NT2/D1 (cell line): ENCODE measurements at places on chromosomes 4 and X.

DNA sequence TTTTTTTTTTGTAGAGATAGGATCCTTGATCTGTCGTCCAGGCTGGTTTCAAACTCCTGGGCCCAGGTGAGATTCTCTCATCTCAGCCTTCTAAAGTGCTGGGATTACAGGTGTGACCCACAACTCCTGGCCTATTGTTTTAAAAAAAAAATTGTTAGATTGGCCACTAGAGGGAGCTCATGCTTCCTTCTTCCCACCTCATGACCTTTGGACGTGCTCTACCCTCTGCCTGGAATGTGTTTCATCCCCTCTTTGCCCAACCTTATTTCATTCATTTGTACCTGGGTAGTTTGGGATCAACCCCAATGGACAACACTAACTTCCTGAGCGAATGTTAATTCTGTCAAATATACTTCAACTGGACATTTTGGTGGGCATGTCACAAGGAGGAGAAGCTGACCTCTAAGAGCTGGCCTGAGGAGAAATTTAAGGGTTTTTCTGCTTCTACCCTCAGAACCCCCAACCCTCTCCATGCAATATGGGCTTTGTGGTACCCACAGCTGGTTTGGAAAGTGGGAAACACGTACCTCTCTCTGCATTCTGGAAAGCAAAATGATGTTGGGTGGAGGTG is 6.4 kb downstream of the PPEF2 start:
- DNase-seq = peak; percentile 30

- DNase-seq = no peak
Observed at GRCh38 chrX:19906293-19906692, 18.9 kb upstream of the SH3KBP1 start.

- DNase-seq = no peak
Observed at GRCh38 chr4:41644915-41645295, 103.6 kb downstream of the PHOX2B start.

DNA sequence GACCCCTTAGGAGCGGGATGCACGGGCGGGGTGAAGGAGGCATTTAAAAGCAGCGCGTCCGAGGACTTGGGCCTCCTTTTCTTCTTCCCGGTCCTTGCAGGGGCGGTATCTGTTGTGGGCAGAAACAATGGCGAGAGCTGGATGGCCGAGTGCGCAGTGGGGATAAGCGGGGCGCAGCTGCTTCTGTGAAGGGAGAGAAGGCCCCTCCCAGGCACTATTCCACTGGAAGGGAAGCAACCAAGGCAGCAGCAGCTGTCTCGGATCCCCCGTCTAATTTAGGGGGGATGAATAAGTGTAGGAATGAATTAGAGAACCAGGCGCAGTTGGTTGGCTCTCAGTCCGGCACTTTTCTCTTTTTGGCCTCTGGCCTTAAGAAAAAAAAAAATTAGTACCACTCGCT is 995 bp downstream of the SMARCA5 start:
- no peak for DNase-seq

DNA sequence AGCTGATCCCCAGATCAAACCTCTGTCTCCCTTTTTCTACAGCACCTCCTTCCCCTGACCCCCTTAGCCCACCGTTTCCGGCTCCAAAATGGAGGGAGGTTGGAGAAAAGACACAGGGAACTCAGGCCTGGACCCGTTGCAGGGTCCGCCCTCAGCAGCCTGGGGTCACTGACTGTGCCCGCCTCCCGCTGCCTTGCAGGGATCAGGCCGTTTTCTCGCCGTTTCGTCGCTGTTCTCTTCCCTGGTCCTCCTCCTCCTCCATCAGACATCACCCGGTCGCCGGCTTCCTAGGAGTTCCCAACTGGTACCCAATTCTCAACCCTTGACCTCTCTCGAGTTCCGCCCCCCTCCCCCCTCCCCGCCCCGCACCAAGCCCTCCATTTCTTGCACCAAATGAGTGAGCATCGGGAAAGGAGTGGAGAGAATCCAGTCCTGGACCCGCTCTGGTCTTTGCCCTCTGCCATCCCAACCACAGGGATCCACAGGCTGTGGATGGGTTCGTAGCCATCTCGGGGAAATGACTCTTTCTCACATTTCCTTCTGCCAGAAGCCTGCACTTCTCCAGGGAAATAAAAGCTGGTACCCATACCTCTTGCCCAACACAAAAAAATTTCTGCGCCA is 493 bp downstream of the TCEAL5 start:
- DNase-seq = no peak

GRCh38 chrX:86039625-86040568 is 7.5 kb downstream of the CHM start:
- DNase-seq = no peak

- no peak for DNase-seq
Observed at GRCh38 chr4:181085557-181085956, 1157.6 kb upstream of the TENM3 start.

GRCh38 chr4:985123-985830 is 1.6 kb upstream of the IDUA start:
- no peak for DNase-seq

DNA sequence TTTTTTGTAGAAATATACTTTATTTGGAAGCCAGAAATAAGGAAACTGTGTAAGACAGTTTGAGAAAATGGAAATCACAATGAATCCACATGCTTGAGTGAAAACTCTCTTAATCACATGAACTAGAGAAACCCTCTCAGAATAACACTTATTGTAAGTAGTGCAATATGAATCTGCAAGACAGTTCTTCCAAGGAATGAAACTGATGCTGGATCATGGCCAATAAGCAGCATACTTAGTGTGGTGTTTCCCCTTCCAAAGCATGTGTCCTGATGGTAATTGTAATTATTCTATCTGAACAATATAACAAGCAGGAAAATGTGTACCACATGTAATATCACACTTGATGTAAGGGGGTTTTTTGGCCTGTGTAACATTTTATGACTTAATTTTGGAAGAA is 1870.5 kb upstream of the TENM3 start:
- DNase-seq = no peak

DNA sequence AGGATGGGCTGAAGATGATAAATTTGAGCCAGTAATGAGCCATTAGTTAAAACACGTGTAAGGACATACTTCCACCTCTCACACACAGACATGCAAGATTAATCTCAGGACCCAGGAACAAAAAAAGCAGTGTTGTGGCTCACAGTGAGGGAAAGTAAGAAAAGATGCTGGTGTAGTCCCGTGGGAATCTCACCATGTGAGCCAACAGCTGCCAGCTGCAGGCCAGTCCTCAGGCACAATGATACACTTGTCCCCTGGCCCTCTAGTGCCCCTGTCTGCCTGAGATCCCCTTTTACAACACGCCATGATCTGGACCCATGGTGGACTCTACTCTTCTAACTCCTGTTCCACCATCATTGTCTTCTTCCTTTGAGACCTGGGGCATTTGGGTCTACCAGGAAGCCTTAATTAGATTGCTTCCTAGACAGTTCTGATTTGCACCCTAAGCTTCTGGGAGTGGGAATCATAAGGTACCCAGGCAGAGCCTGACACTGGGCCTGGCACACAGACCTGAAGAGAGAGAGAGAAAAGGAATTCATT is 194.7 kb downstream of the STIM2 start:
- DNase-seq = no peak

- DNase-seq = no peak
Observed at GRCh38 chr4:155392481-155393184, 15.9 kb upstream of the MAP9 start.

GRCh38 chrX:42109428-42109827 is 186.1 kb upstream of the CASK start:
- no peak for DNase-seq

- no peak for DNase-seq
Observed at GRCh38 chrX:55127692-55128091, 38.9 kb downstream of the PAGE2 start.

DNA sequence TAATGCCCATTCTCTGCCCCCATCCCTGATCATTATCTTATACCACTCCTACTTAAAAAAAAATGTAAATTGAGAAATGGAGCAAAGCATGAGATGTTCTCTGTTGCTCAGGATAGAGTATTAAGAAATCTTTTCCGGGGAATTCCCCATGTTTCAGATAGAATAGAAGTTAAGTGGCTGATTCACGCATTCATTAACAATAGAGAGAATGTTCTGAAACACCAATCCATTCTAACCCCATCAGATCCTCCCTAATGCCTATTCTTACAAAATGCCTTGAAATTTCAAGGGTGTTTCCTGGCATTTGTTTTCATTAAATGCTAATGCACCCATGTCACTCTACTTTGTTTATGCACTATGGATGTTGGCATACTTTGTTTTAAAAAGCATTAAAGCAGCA is 101.1 kb downstream of the AREG start:
- no peak for DNase-seq

GRCh38 chr4:18390655-18391353 is 369.2 kb upstream of the LCORL start:
- DNase-seq = peak; percentile 38

- DNase-seq = no peak
Observed at GRCh38 chr4:141350122-141350905, 129.6 kb downstream of the ZNF330 start.

- DNase-seq = no peak
Observed at GRCh38 chr4:86831262-86832130, 17.7 kb downstream of the SLC10A6 start.
